Mammary microvascular endothelial cell (primary cell): ENCODE measurements at places on chromosomes 16 and 17. TPM values are rescaled to one million over a fixed set of nuclear protein-coding genes. Genes with fewer than 3 reads are reported as not detected.

The TMEM220 gene
- 3.3 and 5.5 TPM in 2 replicates for total RNA-seq

The ADGRG3 gene
- total RNA-seq: 0.13 and 0.34 TPM in 2 replicates

The FOXN1 gene
- total RNA-seq: not detected in 2 replicates

The CXCL16 gene
- 10.3 and 11.9 TPM in 2 replicates for total RNA-seq

The ATP1B2 gene
- total RNA-seq: not detected in 2 replicates

The SPATA32 gene
- total RNA-seq: not detected in 2 replicates

The CDC27 gene
- 99.5 and 102 TPM in 2 replicates for total RNA-seq

The ZNF19 gene
- 0.80 and 1.1 TPM in 2 replicates for total RNA-seq

The KCNH4 gene
- 0.07 and 0.15 TPM in 2 replicates for total RNA-seq

The TP53TG3 gene
- not detected in 2 replicates for total RNA-seq

The ZFP3 gene
- total RNA-seq: 0.94 and 1.1 TPM in 2 replicates

The CYGB gene
- 24.6 and 27.5 TPM in 2 replicates for total RNA-seq

The ZNF423 gene
- 2.5 and 3.1 TPM in 2 replicates for total RNA-seq

The TEKT1 gene
- total RNA-seq: not detected in 2 replicates

The NPIPA3 gene
- 0.33 TPM in 1 of 2 replicates, not detected in the other for total RNA-seq

The ITGA2B gene
- 0.39 TPM in 1 of 2 replicates, not detected in the other for total RNA-seq

The CBX4 gene
- total RNA-seq: 10.6 and 11.7 TPM in 2 replicates

The KRT24 gene
- total RNA-seq: not detected in 2 replicates

The IL21R gene
- total RNA-seq: under 0.01 and 0.20 TPM in 2 replicates

The NACA2 gene
- not detected in 2 replicates for total RNA-seq

The PABPN1L gene
- total RNA-seq: not detected in 2 replicates

The ATP2A3 gene
- total RNA-seq: 0.49 and 0.53 TPM in 2 replicates

The GGT6 gene
- total RNA-seq: not detected in 2 replicates

The CCDC154 gene
- total RNA-seq: 0.05 TPM in 1 of 2 replicates, not detected in the other

The KRT16 gene
- not detected in 2 replicates for total RNA-seq

The PHOSPHO1 gene
- 0.54 TPM in 1 of 2 replicates, not detected in the other for total RNA-seq

The BAIAP3 gene
- 0.33 and 0.54 TPM in 2 replicates for total RNA-seq

The CTRB2 gene
- not detected in 2 replicates for total RNA-seq

The GRAP gene
- 47.5 and 52.1 TPM in 2 replicates for total RNA-seq

The SEZ6L2 gene
- 0.27 and 0.74 TPM in 2 replicates for total RNA-seq

The MSLN gene
- total RNA-seq: not detected in 2 replicates

The MAP2K6 gene
- 2.3 and 3.8 TPM in 2 replicates for total RNA-seq

The PLCG2 gene
- total RNA-seq: 9.5 and 11.8 TPM in 2 replicates

The ANKRD40CL gene
- not detected in 2 replicates for total RNA-seq

The PRAC2 gene
- total RNA-seq: not detected in 2 replicates

The CCDC144A gene
- total RNA-seq: 0.15 and 1.2 TPM in 2 replicates
